ENCODE measurements at places on chromosomes 16 and 17.

DNA sequence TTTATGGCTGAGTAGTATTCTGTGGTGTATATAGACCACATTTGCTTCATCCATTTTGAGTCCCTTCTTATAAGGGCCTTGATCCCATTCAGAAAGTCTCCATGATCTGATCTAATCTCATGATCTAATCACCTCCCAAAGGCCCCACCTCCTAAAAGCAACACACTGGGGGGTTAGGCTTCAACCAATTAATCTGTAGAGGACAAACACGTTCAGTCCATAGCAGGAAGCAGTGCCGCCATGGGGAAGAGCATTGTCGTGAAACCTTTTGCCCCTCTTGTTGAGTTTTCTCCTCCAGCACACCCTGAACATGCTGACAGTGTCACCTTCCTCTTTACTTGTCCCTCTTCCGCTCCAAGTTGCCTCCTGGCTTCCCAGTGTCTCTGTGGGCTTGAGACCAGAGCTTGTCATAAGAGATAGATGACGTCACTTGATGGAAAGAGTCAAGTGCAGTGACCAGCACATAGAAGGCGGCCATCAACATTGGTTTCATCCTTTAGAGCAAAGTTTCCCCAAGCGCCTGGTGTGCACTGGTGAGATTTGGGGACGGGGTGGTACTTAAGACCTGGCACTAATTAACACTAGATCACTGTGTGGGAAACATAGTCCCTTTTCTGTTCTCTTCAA is 74.1 kb downstream of the PRKCB start:
- no peak for DNase-seq

GRCh38 chr17:5823219-5823618 is 238.9 kb upstream of the NLRP1 start:
- no peak for DNase-seq

DNA sequence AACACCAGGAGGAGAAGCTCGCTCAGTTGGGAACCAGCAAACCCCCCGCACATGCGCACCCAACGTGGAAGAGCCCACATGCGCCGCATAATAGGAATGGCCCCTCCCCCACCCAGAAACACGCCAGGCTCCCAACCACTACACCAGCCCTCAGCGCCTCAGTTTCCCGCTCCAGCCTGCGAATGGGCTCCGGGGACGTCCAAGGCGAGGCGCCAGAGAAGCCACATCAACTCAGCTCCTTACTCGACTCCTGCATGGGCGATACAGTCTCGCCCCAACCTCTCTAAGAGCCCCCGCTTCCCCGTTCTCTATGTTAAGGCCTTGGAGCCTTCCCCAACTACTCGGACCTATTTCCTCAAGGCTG is 504 bp downstream of the SRSF1 start:
- DNase-seq: peak; percentile 33

DNA sequence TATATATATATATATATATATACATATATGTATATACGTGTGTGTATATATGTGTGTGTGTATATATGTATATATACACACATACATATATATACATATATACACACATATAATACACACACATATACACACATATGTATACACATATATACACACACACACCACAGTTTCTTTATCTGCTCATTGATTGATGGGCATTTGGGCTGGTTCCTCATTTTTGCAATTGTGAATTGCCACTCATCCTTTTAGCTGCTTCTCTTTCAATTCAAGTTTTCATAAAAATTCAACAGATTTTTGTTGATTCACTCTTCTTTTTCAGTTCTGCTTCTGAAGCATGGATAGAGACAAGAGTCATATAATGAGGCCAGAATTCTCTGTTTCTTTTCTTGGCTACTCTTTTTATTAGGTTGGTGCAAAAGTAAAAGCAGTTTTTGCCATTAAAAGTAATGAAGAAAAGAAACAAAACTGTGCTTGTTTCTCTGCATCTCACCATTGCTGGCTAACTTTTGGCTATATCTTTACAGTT is 44.5 kb downstream of the SLFN5 start:
- DNase-seq: no peak

- DNase-seq: no peak
Observed at GRCh38 chr17:55056526-55056925, 88.0 kb downstream of the STXBP4 start.

DNA sequence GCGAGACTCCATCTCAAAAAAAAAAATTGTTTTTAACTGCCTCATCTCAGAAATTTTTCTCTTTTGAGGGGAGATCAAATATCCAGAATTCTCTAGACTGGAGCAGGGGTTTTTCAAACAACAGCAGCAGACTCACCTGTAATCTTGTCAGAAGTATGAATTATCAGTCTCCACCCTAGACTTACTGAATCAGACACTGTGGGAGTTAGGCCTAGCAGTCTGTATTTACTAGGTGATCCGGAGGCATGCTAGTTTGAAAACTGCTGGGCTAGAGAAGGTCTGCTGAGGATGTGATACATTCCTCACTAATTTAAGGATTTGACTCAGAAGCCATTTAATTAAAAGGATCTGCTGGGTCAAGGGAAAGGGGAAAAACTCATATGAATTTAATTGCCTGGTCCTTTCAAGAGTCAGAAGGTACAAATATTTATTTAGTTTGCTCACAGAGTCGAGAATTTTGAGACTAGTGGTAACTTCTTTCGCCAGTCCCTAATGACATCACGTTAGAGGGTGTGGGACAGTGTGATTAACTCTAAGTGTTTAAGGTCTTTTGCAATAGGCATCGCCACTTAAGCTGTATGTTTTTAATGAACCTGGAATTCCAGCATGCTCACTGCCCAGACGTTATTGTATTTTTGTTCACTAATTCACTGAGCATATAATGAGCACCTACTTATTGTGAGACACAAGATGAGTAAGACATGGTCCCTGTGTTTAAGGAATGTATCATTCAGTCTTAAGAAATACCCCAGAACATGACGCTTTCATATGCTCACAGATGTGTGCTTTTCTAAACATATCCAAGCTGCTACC is 14.2 kb downstream of the ATP6V0A1 start:
- DNase-seq: no peak

- no peak for DNase-seq
Observed at GRCh38 chr16:5815570-5816237, 718.1 kb upstream of the EEF2KMT start.

- DNase-seq: no peak
Observed at GRCh38 chr16:999677-1000076, 18.1 kb downstream of the SOX8 start.

DNA sequence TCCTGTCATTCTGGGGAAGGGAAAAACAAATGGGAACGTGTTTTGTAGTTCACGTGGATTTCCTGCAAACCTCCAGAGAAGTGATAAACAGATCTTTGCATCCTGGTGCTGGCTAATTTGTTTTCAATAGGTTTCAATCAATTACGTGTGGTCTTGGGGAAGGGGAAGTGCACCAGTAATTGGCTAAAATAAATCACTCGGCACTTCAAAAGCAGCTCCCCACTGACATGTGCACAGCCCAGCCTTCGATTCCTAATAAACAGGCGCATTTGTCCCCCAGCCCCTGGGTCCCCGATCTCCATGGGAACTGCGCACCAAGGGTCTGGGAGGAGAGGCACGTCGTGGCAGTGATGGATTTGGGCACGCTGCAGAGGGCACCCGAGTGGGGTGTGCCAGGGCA is 112.9 kb upstream of the GSE1 start:
- DNase-seq: no peak

GRCh38 chr16:64013856-64014255 is 1108.0 kb downstream of the CDH11 start:
- no peak for DNase-seq

DNA sequence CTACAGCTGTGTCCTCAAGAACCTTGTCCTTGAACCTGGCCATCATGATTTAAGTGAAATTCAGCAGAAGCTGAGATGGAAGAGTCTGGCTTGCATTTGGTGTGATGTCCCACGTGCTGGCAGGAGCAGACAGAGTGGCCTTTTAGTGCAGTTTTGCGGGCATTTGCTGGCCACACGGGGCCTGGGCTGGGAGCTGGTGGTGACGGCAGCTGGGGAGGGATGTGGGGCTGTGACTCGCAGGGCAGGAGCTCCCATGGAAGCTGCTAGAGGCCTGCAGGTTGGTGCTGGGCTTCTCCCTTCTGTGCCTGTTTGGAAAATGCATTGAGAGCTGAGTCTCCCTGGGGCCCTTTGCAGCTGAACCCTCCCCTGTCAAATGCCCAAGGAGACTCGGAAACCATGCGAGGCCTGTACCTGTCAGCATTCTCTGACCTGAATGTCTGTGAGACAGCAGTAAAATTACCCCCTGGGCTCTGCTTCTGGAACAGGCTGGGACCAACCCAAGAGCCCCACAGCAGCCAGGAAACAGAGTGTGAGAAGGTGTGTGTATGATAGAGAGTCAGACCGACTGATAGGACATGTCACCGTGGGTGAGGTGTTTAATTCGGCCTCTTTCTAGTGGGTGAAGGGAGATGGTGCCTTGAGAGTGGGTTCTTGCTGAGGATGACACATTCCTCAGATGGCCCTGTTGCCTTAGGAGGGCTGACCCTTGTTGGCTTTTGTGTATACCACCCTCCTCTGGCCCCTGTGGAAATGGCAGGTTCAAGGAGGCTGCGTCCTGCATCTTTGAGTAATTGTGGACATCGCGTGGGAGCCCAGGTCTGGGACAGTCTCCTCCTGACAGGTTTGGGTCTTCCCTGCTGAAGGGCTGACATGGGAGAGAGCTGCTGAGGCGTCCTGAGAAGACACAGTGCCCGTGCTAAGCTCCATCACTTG is 145.5 kb downstream of the MSI2 start:
- peak; percentile 49 for DNase-seq

GRCh38 chr17:17377071-17377967 is 74.1 kb downstream of the NT5M start:
- DNase-seq: no peak

DNA sequence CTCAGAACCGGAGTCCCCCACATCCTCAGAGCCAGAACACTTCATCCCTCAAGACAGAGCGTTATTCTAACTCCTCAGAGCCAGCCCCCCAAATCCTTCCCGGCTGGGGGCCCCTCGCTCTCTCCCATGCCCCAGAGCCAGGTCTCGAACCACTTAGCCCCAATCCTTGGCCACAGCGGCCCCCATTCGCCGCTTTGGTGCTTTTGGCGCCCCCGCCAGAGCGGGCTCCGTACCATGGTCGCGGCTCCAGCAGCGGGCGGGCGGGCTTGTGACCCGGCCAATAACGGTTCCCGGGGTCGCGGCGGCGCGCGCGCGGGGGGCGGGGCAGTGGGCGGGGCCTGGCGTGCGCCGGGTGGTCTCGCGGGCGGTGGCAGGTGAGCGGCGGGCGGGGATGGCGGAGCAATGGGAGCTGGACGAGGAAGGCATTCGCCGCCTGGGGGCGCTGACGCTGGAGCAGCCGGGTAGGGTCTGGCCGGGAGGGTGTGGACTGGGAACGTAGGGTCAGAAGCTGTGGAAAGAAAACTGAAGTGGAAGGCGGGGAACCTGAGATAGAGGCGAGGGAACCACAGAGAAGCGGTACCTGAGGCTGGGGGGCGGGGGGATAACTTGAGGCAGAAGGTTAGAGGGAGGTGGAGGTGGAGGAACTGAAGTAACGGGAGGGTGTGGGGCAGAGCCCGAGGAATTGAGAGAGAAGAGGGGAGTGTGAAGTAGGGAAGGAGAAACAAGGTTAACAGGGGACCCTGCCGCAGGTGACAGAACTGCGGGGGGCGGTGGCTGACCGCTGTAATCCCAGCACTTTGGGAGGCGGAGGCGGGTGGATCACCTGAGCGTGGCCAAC is at the start of the genes KCTD19 and LRRC36:
Gene KCTD19, minus strand, starts transcription at position 270 of the 838 bp plus-strand sequence. Its CDS starts 34 bp downstream, at position 236.
Gene LRRC36, plus strand, starts transcription at position 344 of the 838 bp plus-strand sequence. Its CDS starts 48 bp downstream, at position 392.
- DNase-seq: peak; percentile 98

DNA sequence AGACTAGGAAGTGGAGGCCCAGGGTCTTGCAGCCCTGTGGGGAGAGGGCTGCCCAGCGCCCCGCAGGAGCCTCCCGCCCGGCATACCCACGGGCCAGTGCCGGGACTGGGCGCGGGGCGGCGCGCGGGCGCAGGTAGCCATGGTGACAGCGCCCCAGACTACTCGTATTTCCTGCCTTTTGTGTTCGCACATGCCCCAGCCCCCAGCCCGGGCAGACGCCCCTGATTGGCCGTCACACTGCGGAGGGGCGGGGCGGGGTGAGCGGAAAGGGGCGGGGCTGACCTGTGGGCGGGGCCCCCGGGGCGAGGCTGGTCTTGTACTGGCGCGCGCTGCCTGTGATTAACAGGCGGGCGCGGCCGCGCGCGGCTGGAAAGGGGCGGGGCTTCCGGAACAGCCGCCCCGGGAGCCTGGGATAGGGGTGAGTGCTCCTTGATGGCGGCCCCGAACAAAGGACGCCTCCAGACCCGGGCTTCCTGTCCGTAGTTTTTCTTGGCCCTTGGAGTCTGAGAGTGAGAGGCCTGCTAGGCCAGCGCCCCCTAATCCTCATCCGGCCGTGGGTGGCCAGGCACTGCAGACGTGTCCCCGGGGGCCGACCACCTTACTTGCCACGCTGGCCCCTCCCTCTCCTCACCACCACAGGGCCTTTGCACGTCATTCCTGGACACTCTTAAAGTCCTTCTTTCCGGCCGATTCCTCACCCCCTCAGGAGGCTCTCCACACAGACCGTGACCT is 71.0 kb downstream of the RAI1 start:
- peak; percentile 97 for DNase-seq

DNA sequence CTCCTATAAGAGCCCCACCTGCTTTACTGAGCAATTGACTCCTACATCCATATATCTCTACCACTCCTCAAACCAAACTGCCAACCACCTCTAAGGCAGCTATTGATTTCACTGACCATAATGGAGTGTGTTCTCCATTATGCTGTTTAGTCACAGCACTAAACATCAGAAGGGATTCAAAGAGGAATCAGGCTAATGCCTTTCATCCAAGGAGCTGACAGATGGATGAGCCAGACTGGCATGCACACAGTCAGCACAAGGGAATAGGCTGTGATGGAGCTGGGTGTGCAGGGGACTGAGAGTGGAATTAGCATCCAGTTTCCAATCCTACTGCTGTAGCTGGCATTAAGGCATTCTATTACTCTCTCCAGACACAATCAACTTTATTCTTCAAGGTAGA is 88.7 kb upstream of the CCL2 start:
- DNase-seq: no peak

- no peak for DNase-seq
Observed at GRCh38 chr16:1620391-1620790, 8.2 kb downstream of the CRAMP1 start.

GRCh38 chr17:50638606-50638965 is 3.9 kb downstream of the ABCC3 start:
- no peak for DNase-seq

- DNase-seq: no peak
Observed at GRCh38 chr17:69590671-69591070, 176.2 kb downstream of the MAP2K6 start.

DNA sequence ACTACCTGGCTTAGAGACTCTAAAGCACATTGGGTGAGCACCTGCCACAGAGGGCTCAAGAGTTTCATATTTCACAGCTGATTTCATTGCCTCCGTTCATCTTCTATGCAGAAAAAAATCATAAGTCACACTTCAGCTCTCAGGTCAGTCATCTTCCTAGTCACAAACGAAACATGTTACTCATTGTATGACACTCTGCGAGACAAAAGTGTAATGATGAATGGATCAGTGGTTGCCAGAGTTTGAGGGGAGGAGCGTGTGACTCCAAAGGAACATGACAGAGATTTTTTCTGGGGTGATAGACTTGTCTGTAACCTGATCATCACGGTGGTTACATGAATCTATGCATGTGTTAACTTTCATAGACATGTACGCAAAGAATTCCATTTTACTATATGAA is 195.2 kb upstream of the CNTNAP4 start:
- DNase-seq: no peak

- DNase-seq: no peak
Observed at GRCh38 chr16:68231384-68232136, 4.4 kb downstream of the ESRP2 start.

Data from WTC11 (cell line).